Activated CD4-positive, CD25-positive, alpha-beta regulatory T cell (primary cell): ENCODE measurements at places on chromosomes 1 and 21.

GRCh38 chr1:209899948-209900347 is 38.1 kb upstream of the SYT14 start:
- no peak for DNase-seq

- no peak for DNase-seq
These were observed 504.7 kb downstream of the NUF2 start for GRCh38 chr1:163826500-163826899.

DNA sequence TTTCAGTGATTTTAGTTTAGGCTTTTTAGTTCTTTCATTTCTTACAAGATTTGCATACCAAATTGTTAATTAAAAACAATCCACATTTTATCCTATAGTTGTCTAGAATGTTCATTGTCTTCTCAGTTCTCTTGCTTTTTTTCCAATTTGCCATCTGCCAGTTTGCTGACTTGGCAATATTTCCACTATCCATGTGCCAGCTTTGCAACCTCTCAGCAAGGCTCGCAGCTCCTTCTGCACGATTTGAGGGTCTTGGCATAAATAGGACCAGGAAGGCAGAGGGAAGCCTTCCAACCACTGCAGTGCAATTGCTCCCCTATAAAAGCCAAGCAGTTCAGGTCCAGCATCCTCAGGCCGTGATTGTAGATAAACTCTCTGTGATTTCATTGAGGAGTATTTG is 306.8 kb upstream of the FMN2 start:
- no peak for DNase-seq

DNA sequence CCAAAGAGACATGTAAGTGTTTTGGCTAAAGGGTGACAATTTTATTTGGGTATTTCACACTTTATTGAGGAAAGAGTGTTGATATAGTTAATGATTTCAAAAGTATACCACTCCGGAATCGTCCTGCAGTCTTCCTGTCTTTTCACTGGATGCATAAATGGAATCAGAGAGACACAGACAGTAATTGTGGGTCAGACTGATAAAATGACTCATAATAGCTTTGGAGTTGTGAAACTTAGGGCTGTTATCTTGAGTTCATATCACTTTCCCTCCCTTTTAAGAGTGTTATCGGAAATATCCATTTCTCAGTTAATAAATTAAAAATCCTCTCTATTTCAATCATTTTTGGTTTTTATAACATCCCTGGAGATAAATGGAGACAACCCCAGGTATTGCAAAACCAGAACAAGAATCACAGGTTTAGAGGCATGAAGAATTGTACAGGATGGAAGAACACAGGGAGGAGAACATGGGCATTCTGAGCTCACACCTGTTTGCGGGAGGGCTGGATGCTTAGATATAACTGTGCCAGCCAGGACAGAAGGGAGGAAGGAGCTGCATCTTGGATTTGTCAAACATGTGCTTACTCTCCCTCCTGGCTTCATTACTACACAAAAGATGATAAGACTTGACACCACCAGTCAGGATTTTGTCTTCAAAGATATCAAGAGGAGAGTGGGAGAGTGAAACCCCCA is 185.4 kb downstream of the LMO4 start:
- no peak for DNase-seq

DNA sequence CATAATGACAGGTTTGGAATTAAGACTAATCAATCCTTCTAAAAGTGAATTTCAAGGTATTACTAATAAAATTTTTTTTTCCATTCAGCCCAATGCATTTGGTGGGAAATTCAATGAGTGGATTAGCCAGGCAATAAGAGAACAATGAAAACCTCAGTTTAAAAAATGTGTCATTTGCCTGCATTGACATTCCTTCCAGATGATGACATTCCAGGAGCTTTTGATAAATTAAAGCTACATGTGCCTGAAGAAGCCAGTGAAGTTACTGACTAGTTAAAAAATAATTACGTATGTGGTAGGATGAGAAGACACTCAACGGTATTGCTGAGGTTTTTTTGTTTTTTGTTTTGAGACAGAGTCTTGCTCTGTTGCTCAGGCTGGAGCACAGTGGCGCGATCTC is 37.9 kb upstream of the RC3H1 start:
- no peak for DNase-seq

GRCh38 chr1:180181996-180182642 is 27.4 kb downstream of the QSOX1 start:
- DNase-seq: no peak

DNA sequence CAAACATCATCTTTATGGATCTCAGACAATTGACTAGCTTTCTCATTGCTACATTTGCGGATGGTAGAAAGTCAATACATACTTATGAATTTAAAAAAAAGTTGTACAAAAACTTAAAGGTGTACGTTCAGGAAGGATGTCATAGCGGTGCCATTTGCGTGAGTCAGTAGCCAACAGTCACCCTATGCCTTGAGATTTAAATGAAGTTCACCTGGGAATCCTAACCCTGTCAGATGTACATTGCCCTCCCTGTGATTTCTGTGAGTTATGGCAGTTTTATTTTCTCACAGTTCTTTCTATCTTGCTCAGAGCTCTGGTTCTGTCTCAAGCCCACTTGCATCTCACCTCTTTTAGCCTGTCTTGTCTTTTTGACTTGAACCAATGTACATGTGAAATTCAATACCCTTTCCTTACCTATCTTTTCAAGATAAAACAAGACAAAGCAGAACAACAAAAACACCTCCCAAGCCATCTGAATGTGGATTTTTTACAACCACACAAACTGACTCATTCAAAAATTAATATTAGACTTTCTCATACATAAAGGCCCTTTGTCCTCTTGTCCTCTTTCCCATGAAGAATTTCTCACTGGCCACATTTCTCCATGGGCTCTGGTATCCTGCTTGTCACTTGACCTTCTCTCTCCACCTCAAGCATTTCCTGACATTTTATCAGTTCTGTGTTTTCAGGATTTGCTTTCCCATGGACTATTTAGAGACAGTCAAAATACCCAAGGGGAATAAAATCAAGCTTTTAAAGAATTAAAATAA is 25.3 kb upstream of the ZNF697 start:
- no peak for DNase-seq

- no peak for DNase-seq
These were observed 81.8 kb downstream of the CDC7 start for GRCh38 chr1:91582431-91582921.

DNA sequence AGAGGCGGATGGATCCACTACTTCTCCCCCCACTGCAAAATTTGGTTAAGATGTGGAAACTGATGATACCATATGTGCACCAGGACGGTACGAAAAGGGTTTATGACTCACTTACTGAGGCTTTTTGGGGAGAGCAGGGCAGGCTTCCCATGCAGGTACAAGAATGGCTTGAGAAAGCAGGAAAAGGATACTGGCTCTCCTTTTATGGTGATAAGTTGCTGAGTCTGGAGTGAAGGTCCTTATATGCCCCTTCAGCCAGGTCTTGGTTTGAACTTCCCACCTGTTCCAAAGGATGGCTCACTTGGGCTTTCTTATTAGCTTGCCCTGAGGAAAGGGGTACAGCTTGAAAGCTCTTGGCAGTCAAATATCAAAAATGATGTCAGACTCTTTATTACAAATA is 23.1 kb downstream of the MPZL1 start:
- DNase-seq: no peak

GRCh38 chr1:247998811-247999210 is 14.6 kb upstream of the OR2L5 start:
- DNase-seq: no peak

DNA sequence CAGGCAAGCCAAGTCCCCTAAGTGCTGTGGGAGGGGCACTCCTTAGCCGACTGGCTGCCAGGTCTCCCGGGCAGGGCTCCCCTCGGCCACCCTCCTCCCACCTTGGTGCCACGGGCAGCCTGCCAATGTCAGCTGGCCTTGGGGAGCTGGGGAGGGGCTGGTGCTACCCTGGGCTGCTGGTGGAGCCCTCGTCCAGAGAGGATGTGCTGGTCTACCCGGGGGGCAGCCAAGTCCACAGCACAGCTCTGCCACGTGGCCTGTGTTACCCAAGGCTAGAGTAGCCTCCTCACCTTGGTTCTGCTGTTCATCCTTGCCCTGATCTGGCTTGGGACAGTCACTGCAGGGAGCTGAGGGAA is 42.9 kb downstream of the CRYAA start:
- DNase-seq: no peak

DNA sequence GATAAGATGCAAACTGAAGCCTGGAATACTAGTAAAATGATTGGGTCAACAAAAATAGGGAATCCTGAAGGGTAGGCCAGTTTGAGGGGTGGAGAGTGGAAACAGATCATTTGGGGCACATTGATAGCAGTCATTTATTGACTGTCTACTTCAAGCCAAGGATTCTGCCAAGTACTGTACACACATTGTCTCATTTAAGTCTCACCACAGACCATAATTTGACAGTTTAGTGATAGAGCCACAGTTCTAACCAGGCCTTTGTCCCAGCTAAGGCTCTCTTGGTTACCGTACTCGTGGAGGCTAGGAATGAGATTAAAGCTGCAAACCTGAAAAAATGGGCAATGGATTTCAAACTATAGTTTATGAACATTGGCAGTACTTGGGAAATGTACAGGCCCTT is 11.2 kb downstream of the RBM15 start:
- DNase-seq: no peak

DNA sequence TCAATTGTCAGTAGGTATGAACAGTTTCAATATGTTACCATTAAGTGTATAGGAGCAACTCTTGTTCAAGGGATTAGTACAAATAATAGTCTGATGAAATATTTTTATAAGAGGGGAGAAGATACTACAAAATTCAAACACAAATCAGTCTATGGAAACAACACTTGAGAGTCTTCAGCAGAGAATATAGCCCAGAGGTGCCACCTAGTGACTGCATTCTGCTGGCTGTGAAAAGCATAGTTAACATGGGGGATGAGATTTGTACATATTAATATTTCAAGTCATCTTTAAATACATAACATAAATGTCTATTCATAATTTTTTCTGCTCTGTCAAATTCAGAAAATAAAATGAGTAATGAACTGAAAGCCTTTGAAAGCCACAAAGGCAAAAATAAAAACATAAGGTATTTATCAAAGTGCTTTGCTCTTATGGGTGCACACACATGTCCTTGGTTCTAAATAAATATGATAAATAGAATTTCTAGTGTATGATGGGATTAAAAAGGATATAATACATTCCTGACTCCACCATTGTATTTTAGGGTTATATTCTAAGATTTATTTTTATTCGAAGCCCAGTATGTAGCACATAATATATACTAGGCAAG is 440.9 kb upstream of the ZRANB2 start:
- DNase-seq: no peak

DNA sequence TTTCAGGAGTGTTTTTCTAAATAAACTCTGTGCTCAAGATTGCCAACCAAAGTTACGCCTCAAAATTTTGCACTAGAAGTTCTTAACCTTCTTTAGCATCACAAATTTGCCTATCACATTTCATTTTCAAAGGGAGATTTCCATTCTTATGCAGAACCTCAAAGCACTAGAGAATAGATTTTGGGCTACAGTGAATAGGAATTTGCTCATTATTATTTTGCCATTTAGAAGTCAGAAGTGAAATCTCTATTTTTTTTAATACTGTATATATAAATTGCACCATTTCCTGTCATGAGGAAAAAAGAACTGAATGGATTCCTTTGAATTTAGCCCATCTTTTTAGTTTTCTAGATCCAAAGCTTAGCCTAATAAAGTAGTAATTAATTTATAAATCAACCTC is 796.4 kb downstream of the ADGRL2 start:
- DNase-seq: no peak

DNA sequence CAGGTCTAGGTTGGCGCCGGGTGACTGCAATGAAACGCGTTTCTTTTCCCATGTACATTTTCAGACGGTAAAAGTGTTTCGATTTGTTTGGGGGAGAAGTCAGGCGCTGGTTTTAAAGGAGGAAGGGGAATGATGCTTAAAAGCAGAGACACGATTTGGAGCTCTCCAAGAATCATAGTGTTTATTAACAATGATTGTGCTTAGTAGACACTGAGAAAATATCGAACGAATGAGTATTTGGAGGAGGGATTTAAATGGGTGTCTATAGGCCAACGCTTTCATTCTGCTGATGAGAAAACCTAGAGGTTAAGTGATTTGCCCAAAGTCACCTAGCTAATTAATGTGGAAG is 36.9 kb upstream of the JAK1 start:
- DNase-seq: no peak

GRCh38 chr1:6501279-6501813 is 9.9 kb upstream of the PLEKHG5 start:
- no peak for DNase-seq

GRCh38 chr1:93604411-93604810 is 77.2 kb downstream of the BCAR3 start:
- no peak for DNase-seq

- DNase-seq: no peak
These were observed 56.6 kb upstream of the PPP2R5A start for GRCh38 chr1:212228591-212229119.

GRCh38 chr1:111361761-111362160 is 65.8 kb downstream of the OVGP1 start:
- DNase-seq: no peak

- DNase-seq: no peak
These were observed 36.1 kb downstream of the EIF2D start for GRCh38 chr1:206575894-206576737.
